ENCODE measurements at places on chromosomes 16 and 17.

- DNase-seq, result no peak
Measured at GRCh38 chr17:21301593-21302550, 17.4 kb downstream of the MAP2K3 start.

DNA sequence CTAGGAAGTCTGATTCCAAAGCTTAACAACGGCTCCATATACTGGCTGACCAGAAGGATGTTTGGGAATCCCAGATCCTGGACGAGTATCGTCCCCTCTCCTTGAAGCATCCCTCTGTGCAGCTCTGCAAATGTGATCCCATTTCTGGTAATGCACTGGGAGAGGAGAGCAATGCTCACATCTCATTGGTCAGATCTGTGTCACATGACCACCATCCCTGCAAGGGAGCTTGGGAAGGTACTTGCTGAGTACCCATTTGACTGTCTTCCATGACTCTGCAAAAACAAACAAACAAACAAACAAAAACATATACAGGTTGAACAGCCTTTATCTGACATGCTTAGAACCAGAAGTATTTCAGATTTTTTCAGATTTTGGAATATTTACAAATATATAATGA lies 41.9 kb upstream of the KDM8 start:
- no peak for DNase-seq

GRCh38 chr17:80153004-80153403 lies 6.1 kb upstream of the EIF4A3 start:
- DNase-seq, result no peak

DNA sequence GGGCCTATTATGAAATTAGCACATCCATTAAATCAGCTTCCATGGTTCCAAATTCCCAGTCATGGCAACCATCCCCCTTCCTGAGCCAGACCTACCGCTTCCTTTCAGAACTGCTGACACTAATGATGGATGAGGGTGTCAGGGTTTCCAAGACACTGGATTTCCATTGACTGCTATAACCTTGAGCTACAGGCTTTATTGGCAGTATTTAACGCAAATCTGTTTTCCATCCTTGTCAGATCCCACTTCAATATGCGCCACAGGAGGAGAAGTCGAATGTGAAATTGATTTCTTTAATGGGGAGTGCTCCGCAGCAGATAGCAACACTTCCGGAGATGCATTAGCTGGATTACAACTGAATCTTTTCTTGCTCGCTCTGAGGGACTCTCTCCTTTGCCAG lies 197.1 kb downstream of the HS3ST4 start:
- no peak for DNase-seq

- DNase-seq, result no peak
Measured at GRCh38 chr17:4342535-4342934, 23.9 kb downstream of the UBE2G1 start.

- peak; percentile 74 for DNase-seq
Measured at GRCh38 chr16:50266337-50267091, at the start of gene ADCY7. Gene ADCY7, plus strand, starts transcription at chr16:50266551. Its CDS starts 21,629 bp downstream, at chr16:50288180.

GRCh38 chr16:70304892-70305448 lies 6.0 kb downstream of the DDX19B start:
- DNase-seq, result no peak

DNA sequence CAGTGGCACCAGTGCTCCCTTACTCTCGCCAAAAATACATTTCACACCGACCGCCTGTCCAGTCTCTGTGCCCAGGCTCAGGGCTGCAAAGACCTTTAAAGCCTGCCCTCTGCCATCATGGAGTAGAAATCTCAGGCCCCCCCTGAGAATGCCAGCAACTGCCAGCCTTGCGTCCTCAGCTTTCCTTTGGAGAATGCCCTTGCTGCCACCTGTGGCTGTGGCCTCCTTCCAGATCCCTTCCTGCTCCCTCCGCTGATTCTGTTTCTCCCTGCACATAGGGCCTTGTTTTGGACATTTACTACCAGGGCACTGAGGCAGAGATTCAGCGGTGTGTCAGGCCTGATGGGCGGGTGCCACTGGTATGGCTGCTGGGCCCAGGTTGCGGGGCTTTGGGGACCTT lies 13.2 kb downstream of the FCSK start:
- DNase-seq, result no peak

GRCh38 chr17:61135782-61136181 lies 263.9 kb upstream of the TBX2 start:
- DNase-seq, result no peak

- DNase-seq, result no peak
Measured at GRCh38 chr17:68489919-68490318, 22.3 kb upstream of the PRKAR1A start.

DNA sequence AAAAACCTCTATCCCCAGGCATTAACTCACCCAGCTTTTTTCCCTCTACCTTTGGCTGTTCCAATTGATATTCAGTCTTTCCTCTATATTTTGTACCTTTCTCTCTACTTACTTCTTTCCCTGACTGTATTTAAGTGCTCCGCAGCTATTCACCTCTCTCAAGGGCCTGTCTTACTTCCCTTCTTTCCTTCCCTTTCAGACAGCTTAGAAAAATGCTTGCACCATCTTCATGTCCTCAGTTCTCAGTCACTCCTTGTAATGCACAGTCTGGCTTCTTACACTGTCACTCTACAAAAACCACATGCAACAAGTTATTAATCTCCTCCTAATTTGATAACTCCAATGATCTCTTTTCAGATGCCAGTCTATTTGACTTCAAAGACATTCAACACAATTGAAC lies 163.4 kb downstream of the PHKB start:
- no peak for DNase-seq

GRCh38 chr17:68498479-68499326 lies 13.5 kb upstream of the PRKAR1A start:
- DNase-seq, result no peak

- no peak for DNase-seq
Measured at GRCh38 chr16:87066133-87067002, 250.8 kb downstream of the C16orf95 start.

DNA sequence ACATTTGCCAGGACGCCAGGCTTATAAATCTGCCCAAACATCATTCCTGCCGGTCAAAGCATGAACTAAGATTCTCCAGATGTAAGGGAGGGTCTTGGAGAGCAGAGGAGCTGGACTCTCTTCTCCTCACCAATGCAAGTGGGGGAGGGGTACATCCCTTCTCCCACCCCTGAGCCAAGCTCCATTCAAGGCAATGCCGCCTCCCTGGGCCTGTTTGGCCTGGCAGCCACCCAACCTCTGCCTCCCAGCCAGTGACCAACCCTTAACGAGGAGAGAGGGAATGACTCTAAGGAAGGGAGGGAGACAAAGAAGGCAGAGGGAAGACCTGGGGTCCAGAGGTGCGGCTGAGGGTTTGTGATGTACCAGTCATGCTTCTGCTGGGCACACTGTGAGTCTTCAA lies 13.8 kb downstream of the C17orf50 start:
- DNase-seq, result no peak

- DNase-seq, result no peak
Measured at GRCh38 chr17:45104497-45104896, 27.8 kb downstream of the PLCD3 start.

DNA sequence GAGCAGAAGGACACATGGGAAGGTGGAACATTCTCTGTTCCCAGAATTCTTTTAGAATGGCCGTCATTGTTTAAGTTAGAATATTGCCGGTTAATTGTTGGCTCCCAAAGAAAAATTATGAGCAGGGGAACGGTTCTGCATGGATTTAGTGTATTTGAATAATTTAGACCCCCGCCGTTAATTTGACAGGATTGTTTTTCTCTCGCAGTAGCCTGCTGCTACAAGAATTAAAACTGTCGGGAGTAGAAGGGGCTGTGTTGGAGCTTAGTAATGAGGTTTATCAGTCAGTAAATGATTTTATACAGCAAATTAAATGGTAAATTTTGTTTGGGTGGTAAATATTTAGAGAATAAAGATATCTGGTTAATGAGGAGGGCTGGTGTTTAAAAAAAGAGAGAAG lies 431.2 kb upstream of the DYNLRB2 start:
- DNase-seq, result no peak

DNA sequence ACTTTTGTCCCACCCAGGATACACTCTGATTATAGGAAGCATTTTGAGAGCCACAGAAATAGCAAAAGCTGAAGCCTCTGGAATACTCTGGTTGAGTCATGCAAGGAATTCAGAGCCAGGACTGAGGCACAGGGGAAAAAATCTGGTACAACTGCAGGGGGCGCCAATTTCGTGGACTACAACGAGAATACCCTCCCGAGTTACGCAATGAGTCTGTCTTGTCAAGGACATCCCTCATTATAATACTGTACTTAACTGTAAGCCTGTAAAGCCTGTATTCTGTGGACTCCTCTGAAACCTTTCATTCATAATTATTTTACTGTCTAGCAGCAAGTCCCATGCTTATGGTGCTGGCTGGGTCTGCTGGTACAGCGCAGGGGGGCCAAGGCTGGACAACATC lies 7.8 kb downstream of the HOXB1 start:
- DNase-seq, result no peak

GRCh38 chr17:63246344-63246743 lies 199.8 kb downstream of the CYB561 start:
- DNase-seq, result no peak

DNA sequence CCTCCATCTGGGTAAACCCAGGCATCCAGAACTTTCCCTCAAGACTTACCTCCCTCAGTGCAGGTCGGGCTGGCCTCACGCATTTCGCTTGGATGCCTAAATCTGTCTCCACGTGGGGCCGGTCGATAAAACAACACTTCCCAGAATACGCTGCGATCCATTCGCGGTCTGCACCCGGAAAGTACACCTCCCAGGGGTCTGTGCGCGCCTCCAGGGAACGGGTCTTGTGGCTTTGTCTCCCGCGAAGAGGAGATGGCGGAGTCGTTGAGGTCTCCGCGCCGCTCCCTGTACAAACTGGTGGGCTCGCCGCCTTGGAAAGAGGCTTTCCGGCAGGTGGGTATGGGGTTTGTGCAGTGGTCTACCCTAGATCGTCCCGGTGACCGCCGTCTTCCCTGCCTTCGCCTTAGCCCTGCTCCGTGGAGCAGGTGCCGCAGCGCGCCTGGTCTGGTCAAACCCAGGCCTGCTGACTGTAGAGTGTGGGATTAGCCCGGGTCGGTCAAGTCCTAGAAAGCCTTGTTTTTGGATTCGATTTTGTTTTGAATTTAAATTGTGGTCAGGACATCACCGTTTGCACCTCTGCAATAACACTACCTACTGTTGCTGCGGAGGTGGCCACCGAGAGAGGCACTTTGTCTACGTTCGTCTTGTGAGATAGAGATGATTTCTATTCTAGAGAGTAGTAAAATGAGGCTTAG lies at the start of gene RPAIN:
RPAIN (plus strand) TSS at position 224 of the 695 bp plus-strand sequence; CDS start at position 253, 29 bp downstream.
- peak; percentile 72 for DNase-seq

GRCh38 chr16:64933885-64934284 lies 188.0 kb downstream of the CDH11 start:
- DNase-seq, result no peak

DNA sequence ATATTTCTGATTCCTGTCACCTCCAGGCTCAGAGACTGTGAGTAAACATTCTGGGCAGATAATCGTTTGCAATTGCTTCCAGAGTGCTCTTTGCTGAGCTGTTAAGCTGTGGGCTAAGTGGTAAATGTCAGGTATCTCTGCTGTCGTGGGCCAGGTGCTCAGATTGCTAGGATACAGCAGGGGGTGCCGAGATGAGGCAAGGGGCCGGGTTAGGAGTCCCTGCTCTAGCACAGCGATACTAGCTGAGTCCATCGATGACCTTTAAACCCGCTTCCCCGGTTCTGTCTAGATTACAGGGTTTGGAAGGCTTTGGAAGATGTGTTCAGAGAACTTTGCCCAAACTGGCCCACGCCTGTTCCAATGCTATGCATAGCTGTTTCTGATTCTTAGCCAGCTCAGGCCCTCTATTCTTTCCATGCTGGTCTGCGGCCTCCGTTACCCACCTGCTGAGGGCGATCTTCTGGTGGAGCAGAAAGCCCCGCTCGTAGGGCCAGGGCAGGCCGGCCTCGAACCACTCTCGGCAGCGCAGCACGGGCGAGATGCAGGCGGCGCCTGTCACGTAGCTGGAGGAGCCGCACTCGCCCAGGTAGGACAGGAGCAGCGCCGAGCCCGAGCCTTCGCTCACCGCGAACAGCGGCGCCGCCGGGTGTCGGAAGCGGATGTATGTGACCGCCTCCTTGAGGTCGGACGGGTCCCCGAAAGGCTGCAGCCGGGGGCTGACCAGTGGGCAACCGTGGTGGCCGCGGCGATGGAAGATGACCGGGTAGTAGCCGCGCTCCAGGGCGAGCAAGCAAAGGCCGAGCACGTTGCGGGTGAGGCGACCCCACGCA lies 979 bp downstream of the ABHD15 start:
- peak; percentile 48 for DNase-seq

DNA sequence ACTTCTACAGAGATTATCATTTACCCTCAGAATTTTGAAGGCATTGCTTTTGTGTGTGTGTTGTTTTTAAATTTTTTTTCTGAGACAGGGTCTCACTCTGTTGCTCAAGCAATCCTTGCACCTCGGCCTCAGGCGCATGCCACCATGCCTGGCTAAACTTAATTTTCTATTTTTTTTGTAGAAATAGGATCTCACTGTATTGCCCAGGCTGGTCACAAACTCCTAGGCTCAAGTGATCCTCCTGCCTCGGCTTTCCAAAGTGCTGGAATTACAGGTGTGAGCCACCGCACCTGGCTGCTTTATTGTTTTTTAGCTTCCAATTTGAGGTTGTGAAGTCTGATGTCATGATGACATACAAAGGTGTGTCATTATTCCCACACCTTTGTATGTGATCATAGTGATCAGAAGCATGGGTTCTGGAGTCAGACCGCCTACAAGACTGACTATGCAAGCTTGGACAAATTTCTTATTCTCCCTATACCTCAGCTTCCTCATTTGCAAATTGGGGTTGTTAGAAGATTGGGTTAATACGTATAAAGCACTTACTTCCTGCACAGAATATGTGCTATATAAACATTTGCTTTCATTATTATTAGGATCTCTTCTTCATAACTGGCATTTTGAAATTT lies 5.8 kb downstream of the SEPHS2 start:
- no peak for DNase-seq

GRCh38 chr17:64102627-64103390 lies 27.1 kb downstream of the ERN1 start:
- DNase-seq, result no peak

DNA sequence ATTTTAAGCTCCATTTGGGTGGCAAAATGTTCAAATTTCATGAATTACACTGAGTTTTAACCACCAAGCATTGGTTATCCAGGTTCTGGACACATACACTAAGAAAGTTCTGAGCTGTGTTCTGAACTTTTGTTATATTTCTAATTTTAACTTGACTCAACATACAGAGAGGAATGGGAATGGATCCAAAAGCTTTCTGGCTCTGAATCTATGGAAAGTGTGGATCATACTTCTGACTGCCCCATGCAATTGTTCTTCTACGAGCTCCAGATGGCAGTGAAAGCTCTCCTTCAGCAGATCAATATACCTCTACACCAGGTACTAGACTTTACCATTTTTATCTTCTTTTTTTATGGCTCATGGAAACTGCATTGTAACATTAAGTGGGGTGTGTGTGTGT lies 113.0 kb upstream of the NOG start:
- no peak for DNase-seq

- DNase-seq, result no peak
Measured at GRCh38 chr17:29165800-29166506, 14.2 kb downstream of the MYO18A start.

Measured in stimulated activated CD4-positive, alpha-beta T cell treated with anti-CD3 and anti-CD28 coated beads, Interleukin-2, amount 100 ng/mL, for 48 hours (primary cell).